ENCODE measurements at places on chromosomes 13 and 19. TPM values are rescaled to one million over a fixed set of nuclear protein-coding genes. Genes with fewer than 3 reads are reported as not detected.

The SERPINE3 gene
- total RNA-seq = not detected

The ZNF792 gene
- total RNA-seq = 4.8 TPM

The GJB6 gene
- total RNA-seq = not detected

The ZNF471 gene
- 2.9 TPM for total RNA-seq

The UHRF1 gene
- 27.5 TPM for total RNA-seq

The SYNE4 gene
- 0.08 TPM for total RNA-seq

The ANKRD24 gene
- total RNA-seq = 0.53 TPM

The TMEM38A gene
- total RNA-seq = 3.7 TPM

The CD70 gene
- not detected for total RNA-seq

The TMEM145 gene
- not detected for total RNA-seq

The FAM124A gene
- total RNA-seq = 0.30 TPM

The KLK6 gene
- total RNA-seq = 0.08 TPM

The SLITRK5 gene
- total RNA-seq = not detected

The RHPN2 gene
- total RNA-seq = 2.2 TPM

The SBK2 gene
- total RNA-seq = not detected

The FUT3 gene
- total RNA-seq = not detected

The PRODH2 gene
- total RNA-seq = not detected

The RAB4B gene
- total RNA-seq = 8.5 TPM

The TARM1 gene
- total RNA-seq = not detected

The GPX4 gene
- total RNA-seq = 382 TPM

The ERFL gene
- total RNA-seq = under 0.01 TPM

The WDR88 gene
- not detected for total RNA-seq

The GDF15 gene
- 17.9 TPM for total RNA-seq
